ENCODE measurements at places on chromosomes 16 and 17.

DNA sequence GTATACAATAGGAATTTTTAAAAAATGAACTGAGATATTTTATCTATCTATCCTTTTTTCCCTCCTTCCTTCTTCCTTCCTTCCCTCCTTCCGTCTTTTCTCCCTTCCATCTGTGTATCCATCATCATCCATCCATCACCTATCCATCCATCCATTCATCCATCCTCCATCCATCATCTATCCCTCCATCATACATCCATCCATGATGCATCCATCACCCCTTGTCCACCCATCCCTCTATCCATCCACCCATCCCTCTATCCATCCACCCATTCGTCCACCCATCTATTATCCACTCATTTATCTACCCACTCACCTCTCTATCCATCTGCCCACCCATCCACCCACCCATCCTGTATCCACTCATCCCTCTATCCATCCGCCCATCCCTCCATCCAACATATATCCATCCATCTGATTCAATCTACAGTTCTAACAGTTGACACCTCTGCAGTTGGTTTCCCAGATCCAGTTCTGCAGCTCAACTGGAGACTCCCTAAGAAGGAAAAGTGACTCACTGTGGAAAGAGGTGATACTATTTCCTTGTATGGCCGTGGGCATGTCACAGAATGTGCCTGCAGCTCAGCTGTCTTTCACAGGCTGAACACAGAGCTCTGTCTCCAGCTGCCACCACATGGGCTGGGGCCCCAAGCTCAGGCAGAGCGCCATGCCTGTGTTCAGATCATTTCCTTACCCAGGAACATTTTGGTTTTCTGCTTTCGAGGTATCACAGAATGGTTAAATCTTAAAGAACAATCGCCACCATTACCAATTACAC is 130.8 kb downstream of the XYLT1 start:
- no peak for DNase-seq

- no peak for DNase-seq
Measured at GRCh38 chr17:73386561-73386960, 74.8 kb upstream of the CDC42EP4 start.

DNA sequence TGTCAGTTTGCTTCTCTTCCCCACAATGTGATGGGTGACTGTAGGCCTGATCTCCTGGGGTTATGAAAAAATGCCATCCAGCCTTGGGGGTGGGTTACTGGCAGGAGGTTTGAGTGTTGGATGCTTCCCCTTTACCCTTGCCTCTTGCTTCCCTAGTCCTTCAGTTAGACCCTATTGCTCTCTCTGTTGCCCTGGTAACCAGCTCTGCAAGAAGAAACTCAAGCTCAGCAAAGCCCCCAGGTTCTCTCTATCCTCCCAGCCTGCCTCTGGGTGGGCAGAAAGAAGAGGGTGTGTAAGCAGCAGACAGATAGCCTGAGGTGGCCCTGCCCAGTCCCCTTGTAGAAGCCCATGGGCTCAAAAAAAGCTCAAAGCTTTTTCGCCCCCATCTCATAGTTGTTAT is 2.8 kb upstream of the RAPGEFL1 start:
- DNase-seq = no peak

GRCh38 chr17:33858682-33859081 is 396.4 kb upstream of the CCL2 start:
- no peak for DNase-seq

- peak; percentile 38 for DNase-seq
Measured at GRCh38 chr17:59825533-59826322, 67.0 kb downstream of the TUBD1 start.

GRCh38 chr16:84483882-84484565 is 20.4 kb downstream of the MEAK7 start:
- no peak for DNase-seq

DNA sequence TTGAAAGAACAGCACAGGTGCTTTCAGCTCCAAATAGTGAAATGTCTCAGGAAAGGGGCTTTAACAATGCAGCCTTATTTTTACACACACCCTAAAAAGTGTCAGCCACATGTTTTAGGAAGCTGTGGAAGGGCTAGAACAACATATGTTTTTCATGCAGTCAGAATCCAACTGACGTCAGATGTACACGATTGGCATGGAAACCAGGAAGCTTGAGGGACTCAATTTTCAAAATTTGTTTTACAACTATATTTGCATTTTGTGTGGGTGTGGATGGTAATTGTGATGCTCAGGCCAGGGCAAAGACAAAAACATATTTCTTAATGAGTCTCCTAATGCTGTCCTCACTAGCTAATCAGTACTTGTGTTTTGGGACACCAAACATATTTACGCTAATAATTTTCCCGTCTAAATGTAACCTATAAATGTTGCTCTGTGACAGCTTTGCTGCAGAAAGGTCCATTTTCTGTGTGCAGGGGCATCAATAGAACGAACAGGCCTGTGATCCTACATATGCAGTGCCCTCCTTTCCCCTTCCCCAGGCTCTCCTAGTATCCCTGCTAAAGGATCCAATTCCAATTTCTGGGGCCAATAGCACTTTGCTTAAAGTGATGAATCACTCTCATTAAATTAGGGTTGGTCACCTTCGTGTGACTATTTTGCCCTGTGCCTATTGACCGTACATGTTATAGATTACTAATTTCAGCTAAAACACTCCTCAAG is 434.0 kb upstream of the CDH5 start:
- no peak for DNase-seq

DNA sequence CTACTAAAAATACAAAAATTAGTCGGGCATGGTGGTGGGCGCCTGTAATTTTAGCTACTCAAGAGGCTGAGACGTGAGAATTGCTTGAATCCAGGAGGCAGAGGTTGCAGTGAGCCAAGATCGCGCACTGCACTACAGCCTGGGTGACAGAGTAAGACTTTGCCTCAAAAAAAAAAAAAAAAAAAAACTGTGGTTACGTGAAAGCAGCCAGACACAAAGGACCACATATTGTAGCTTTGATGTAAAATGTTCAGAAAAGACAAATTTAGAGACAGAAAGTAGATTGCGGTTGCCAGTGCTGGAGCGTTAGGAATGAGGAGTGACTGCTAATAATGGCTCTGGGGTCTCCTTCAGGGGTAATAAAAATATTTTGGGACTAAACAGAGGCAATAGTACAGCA is 4.0 kb upstream of the MEAK7 start:
- no peak for DNase-seq

GRCh38 chr17:77419547-77420094 is 278.9 kb downstream of the SEC14L1 start:
- DNase-seq = no peak

- DNase-seq = no peak
Measured at GRCh38 chr17:41686281-41686680, 2.4 kb upstream of the EIF1 start.

DNA sequence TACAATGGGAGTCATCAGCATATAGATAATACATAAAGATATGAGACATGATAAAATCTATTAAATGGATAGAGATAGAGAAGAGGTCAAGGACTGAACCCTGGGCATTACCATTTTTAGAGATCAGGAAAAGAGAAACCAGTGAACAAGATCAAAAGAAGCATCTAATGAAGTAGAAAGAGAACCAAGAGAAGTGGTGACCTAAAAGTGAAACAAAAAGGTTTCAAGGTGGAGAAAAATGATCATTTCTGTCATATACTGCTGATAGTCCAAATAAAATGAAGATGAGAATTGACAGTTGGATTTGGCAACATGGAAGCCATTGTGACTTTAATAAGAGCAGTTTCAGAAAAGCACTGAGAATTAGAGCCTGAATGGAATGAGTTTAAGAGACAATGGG is 165.1 kb downstream of the PPM1E start:
- DNase-seq = no peak

GRCh38 chr17:79803421-79803996 is 6.6 kb upstream of the CBX8 start:
- DNase-seq = no peak

DNA sequence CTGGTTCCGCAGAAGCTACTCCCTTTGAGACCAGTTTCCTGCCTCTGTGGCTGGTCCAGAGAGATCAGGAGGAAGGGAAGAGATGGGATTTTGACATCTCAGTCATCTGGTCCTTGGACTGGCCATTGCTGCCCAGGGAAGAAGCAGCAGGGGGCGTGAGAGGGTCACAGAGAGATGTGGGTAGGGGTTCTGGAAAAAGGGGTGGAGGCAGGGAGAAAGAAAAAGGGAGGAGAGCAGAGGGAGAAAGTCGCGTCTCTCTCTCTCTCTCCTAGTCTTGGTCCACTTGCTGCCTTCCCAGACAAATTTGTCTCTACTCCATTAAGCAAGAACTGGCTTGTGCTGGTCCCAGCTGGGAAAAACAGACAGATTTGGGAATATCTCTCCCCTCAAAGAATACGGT is 4.4 kb downstream of the SHBG start:
- DNase-seq = no peak

GRCh38 chr16:50267651-50268050 is 1.3 kb downstream of the ADCY7 start:
- DNase-seq = no peak

DNA sequence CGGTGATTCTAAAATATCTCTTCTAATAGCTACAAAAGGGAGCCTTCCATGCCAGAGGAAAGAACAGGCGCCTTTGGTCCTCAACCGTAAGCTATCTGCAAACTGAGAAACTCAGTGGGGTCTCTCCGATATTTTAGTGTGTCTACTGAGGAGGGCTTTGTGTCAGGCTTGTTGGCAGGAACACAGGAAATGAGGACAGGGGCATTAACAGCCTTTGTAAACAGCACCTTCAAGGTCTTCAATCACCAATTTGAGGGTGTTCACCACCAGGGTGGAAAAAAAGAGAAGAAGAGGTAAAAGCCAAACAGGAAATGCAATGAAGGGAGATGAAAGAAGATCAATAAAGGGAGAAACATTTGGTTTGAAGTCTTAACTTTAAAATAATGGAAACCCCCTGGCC is 580.1 kb upstream of the SALL1 start:
- no peak for DNase-seq

- DNase-seq = no peak
Measured at GRCh38 chr17:160336-160735, 21.1 kb downstream of the DOC2B start.

- no peak for DNase-seq
Measured at GRCh38 chr16:50015631-50016030, 9.4 kb upstream of the CNEP1R1 start.

DNA sequence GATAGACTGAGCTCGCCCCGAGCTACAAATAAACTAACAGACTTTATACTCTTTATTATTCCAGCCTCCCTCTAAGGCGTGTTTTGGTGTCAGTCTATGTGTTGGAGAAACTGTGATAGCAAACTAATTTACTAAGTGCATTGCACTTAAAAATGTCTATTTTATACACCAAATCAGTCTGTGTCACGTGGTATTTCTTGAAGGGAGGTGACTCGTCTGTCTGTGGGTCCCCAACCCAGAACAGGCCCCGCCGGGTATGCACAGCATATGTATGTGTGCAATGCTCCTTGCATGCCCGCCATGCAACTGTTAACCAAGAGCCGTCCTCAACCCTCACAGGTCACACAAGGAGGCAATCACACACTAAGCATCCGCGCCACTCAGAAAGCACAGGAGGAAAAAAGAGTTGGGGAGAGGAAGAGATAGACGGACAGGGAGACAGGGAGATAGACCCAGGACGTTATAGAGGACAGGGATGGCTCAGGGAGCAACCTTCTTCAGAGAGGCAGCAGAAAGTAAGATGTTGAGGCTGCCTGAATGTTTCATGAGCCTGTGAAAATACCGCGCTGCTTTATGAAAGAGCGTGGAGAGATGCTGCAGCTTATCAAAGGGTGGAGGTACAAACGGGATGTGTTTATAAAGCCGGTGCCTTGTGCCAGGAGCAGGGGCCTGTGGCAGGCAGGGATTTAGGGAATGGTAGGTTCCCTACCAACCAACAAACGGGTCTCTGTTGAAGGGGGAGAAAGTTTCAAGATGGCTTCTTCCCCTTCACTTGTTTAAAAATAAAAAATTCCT is 4.2 kb downstream of the RBFOX3 start:
- no peak for DNase-seq

DNA sequence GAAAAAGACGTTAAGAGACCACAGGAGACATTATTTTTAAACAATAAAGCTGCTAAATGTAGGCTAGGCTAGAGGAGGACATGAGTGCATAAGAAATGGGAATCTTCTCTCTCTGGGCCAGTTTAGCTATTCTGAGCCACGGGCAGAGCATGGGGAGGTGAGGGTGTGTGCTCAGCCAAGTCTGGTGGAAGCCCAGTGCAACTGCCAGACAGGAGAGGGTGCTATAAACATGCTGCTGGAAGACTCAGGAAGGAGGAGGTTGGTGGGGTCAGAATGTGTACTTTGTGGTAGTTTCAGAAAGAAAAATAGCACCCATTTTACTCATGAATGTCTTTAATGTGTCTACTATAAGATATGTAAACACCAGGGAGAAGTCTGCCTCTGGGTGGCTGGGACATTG is 5.9 kb upstream of the SDK2 start:
- peak; percentile 17 for DNase-seq

DNA sequence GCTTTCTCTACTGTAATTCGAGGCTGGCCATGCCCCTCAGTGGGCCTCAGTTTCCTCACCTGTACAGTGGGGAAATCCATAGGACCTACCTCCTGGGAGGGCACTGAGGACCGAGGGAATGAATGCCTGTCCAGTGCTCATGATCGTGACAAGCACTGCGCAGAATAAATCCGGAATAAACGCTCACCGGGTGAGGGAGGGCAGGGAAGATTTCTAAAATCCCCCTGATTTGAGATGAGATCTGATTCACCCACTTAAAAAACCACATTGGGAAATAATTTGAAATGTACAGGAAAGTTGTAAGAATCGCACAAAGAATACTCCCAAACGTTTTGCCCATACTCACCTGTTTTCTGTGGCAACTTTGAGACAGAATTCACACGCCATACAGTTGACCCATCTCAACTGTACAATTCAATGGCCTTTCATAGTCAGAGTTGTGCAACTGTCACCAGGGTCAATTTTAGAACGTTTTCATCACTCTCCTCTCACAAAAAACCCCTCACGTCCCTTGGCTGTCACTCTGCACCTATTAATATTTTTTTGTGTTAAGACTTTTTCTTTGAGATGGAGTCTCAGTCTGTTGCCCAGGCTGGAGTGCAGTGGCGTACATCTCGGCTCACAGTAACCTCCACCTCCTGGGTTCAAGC is 49.8 kb downstream of the IRF8 start:
- peak; percentile 43 for DNase-seq

DNA sequence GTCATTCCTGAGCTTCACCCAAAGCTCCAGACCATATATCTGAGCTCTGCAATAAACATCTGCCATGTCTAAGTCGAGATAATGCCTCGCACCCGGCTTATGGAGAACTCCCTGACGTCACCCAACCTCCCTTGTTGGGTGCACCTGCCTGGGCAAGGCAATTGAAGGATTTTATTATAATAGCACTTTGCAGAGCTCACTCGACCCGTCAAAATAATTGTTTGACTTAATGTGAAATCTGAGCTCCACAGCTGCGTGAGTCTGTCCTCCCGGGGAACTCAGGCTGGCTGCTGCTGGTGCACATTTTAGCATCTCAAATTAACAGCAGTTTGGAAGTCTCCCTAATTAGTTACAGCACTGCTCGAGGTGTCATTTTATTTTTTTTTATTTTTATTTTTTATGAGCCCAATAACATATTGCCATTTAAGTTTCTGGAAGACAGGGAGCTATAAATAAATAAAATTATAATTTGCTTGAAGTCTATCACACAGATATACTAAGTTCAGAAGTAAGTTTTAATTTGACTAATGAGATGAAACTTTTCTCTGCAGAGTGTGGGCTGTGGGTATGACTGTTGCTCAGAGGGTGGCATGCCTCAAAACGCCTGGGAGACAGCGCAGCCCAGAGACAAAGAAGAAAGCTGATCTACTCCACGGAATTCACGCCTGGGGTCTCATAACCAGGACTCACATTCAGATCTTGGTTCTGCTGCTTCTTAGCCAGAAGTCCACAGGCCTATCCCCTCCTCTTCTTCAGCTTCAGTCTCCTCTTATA is 401.4 kb upstream of the C16orf82 start:
- no peak for DNase-seq

GRCh38 chr16:87426423-87427215 is 34.5 kb downstream of the MAP1LC3B start:
- no peak for DNase-seq
